Activated naive CD4-positive, alpha-beta T cell treated with anti-CD3 and anti-CD28 coated beads for 36 hours (primary cell): ENCODE measurements at places on chromosomes 2 and 18. TPM values are rescaled to one million over a fixed set of nuclear protein-coding genes. Genes with fewer than 3 reads are reported as not detected.
A peak's percentile ranks its signal among the peaks of the same experiment; 100 is the strongest.

DNA sequence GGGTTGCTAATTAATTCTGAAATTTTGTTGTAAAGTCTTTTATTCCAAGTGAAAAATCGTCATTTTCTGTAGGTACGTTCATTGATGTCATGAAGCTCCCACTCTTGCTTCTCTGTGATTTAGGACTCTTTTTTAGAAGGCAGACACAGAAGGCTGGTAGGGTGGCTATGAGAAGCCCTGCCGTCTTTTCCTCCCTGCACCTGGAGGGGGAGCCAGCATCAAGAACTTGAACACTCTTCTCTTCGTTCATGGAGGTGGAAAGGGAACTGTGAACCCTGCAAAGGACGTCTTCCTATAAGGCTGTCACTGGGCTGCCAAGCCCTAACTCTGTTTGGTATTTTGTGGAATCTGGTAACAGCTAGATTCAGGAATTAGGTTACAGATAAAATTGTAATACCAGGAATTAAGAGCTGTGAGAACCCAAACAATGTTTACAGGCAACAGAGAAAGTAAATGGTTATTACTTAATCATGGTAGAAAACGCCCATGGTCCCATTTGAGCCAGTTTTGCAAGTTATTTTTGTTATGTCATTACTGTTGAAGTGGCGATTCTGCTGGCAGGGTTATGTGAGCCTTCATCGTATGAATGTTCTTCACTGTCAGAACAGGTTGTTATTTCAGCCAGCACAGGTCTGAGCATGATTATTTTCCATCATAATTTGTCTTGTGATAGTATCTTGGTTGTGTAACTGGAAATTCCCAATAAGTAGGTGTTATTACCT is 112.2 kb downstream of the OSBPL6 start:
- peak; percentile 62 for DNase-seq
- no peaks in the 10 kb centered on the region for H3K36me3 ChIP-seq
- H3K4me3 ChIP-seq, result no peak overlapping the region
- peaks cover 12% of the 10 kb centered on the region for H3K27me3 ChIP-seq
- no peak overlapping the region for H3K27ac ChIP-seq
- peaks cover 2% of the 10 kb centered on the region for H3K4me1 ChIP-seq

The FEV gene
- total RNA-seq, result not detected

The ONECUT2 gene
- not detected for total RNA-seq

- peaks cover 3% of the 10 kb centered on the region for H3K36me3 ChIP-seq
- DNase-seq, result no peak
- no peak overlapping the region for H3K27ac ChIP-seq
- H3K4me1 ChIP-seq, result peaks cover 15% of the 10 kb centered on the region
- peaks cover 81% of the 10 kb centered on the region for H3K27me3 ChIP-seq
- no peak overlapping the region for H3K4me3 ChIP-seq
These were observed 7.6 kb downstream of the POU3F3 start for GRCh38 chr2:104861351-104862057.

- H3K4me1 ChIP-seq, result no peaks in the 10 kb centered on the region
- peaks cover 40% of the 10 kb centered on the region for H3K27me3 ChIP-seq
- DNase-seq, result no peak
- no peaks in the 10 kb centered on the region for H3K36me3 ChIP-seq
- H3K4me3 ChIP-seq, result no peak overlapping the region
These were observed 148.1 kb upstream of the SIX3 start for GRCh38 chr2:44793322-44793870.

DNA sequence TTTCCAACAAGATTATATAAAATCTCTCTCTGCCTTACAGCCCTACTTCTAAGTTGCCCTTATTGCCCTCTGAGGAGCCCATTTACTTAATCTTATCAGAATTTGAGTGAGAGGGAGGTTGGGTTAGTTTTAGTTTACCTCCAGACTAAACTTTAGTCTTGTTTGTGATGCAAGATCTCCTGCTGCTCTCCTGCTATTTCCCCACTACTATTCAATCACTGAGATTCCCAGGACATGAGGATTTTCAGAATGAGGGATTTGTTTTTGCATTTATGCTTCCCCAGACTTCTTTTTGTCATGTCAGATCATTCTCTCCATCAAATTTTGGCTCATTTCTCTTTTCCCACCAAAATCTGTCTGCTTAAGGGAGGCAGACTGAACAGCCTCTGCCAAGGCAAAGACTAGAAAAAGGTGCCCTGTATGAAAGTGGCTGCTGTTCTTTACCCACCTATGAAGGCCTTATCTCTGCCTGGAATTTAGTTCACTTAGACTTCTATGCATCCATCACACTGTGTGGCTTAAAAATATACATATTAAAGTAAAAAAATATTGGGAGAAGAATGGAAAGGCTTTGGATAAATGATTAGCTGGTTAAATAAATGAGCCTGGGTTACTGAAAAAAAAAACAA is 401.3 kb downstream of the PID1 start:
- H3K4me1 ChIP-seq, result no peaks in the 10 kb centered on the region
- DNase-seq, result no peak
- no peaks in the 10 kb centered on the region for H3K27me3 ChIP-seq
- H3K36me3 ChIP-seq, result no peaks in the 10 kb centered on the region
- H3K4me3 ChIP-seq, result no peak overlapping the region

DNA sequence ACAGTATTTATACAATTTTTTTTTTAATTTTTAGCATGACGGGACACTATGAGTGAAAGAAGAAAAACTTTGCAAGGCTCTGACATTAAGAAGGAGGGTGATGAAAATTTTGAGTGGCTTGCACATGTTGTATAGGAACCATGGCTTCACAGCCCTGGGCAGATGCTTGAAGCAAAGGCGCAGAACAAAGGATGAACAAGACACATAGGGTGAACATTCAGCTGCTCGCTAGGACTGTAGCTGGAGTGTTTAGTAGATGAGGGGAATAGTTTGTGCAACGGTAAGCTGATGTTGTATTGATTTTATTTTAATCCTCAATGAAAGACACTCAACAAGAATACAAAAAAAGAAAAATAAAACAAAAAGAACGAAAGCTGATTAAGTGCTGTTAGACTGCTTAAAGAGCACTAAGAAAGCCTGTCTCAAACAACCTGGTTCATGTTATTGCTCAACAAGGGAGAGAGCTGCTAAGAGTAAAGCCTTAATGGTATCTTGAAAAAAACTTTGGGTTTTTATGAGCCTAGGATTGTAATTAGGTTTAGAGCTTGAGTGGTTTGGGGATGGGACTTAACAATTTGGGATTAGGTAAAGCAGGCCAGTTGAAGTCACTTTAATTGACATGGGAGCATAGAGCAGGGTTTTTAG is 41.2 kb upstream of the GCFC2 start:
- peaks cover 18% of the 10 kb centered on the region for H3K27me3 ChIP-seq
- no peak overlapping the region for H3K27ac ChIP-seq
- no peaks in the 10 kb centered on the region for H3K36me3 ChIP-seq
- H3K4me1 ChIP-seq, result no peaks in the 10 kb centered on the region
- H3K4me3 ChIP-seq, result no peak overlapping the region

The THSD7B gene
- not detected for total RNA-seq

- H3K27ac ChIP-seq, result no peak overlapping the region
- no peaks in the 10 kb centered on the region for H3K36me3 ChIP-seq
- no peak overlapping the region for H3K4me3 ChIP-seq
- no peak for DNase-seq
- no peaks in the 10 kb centered on the region for H3K4me1 ChIP-seq
These were observed 229.5 kb downstream of the ETAA1 start for GRCh38 chr2:67626656-67627055.

DNA sequence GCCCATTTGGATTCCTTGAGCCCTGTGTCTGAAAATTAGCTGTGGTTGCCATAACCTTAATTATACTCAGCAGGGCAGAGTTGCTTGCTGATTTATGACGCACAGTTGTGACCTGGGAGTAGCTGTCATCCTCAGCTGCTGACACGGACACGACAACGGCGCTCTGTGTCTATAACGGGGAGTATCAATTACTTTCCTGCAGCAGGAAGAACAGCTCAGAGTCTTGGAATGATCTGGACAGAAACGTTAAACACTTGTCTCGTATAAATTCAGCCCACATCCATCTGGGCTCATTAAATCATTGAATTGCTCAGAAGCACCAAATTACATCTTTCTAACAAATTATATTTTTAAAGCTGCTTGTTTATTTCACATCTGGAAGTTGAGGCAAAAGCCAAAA is 116.3 kb downstream of the SEPTIN10 start:
- H3K4me1 ChIP-seq, result no peaks in the 10 kb centered on the region
- H3K27me3 ChIP-seq, result no peaks in the 10 kb centered on the region
- H3K4me3 ChIP-seq, result no peak overlapping the region
- DNase-seq, result no peak

DNA sequence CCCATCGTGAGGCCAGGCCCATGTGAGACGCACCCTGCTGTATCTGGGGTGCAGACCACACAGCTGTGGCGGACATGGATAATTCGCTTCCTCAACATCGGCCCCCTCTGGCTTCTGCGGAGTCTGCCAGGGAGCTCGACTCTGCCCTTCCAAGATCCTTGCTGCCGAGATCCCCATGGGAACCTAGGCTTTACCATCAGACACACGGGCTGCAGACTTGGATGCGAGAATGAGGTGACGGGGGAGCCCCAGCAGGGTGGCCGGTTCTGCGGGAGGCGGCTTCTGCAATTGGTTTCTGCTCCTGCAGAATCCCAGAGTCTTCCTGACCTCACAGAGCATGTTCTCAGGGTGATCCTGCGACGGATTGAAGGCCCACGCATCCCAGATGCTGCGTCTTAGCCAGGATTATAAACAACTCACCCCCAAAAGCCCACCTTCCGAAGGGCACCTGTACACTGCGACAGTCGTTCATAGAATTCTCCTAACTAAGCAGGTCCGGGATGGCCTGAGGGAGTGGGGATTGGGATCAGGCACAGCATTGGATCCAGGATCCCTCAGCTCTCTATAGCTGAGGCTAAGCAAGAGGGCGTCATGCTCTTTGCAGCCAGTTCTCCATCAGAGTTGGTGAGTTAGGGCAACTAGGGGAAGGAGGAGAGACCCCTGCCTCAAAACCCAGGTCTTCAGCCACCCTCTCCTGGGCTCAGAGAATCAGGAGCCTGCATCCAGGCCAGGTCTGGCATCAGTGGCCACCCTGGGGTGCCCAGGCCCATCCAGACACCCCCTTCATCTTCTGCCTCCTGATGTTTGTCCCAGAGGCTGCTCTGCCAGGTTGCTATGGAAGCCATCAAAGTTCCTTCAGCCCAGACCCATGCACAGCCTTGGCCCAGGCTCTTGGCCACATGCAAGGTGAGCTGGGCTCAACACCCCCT is 74.7 kb upstream of the SNTG2 start:
- no peaks in the 10 kb centered on the region for H3K36me3 ChIP-seq
- H3K4me1 ChIP-seq, result no peaks in the 10 kb centered on the region
- no peak for DNase-seq
- peaks cover 9% of the 10 kb centered on the region for H3K27me3 ChIP-seq
- no peak overlapping the region for H3K27ac ChIP-seq
- no peak overlapping the region for H3K4me3 ChIP-seq
